ENCODE measurements at places on chromosomes 12 and 14. TPM values are rescaled to one million over a fixed set of nuclear protein-coding genes. Genes with fewer than 3 reads are reported as not detected.

Gene KTN1
- total RNA-seq = 93.9 TPM

Gene KRT5
- 0.53 TPM for total RNA-seq

Gene NPFF
- not detected for total RNA-seq

Gene PLEKHH1
- 3.2 TPM for total RNA-seq

Gene PLEKHD1
- total RNA-seq = 0.02 TPM

Gene MFAP5
- 0.12 TPM for total RNA-seq
